ENCODE measurements at places on chromosomes 4 and X.

DNA sequence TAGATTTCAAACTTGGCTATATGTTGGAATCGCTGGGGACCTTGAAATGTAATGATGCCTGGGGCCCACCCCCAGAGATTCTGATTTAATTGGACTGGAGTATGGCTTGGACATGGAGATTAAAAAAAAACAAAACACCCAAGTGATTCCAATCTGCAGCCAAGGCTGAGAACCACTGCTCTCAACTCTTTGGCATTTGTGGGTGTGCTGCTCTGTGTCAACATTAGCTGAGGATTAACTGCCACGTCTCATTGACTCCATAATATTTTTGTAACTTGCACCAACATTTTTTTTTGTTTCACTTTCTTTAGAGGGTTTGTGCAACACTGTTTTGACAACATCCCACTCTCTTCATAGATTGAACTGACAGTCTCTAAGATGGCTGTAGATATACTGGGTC is 41.1 kb upstream of the PDK3 start:
- no peak for DNase-seq

DNA sequence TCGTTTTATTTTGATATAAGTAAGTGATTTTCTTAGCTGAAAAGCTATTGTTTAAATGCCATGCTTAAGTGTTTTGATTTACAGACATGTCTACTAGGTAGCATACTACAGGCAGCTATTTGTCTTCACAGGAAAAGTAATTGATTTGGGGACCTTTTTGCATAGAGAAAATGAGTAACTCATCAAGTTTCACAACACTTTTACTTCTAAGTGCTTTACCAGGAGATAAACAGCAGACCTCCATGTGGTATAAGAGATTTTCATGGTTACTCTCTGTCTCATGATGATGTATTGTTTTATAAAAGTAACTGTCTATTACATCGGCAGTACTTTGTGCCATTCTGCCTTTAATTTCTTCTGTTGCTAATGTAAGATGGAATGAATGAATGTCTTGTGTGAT is 28.7 kb downstream of the RBPJ start:
- DNase-seq = no peak

DNA sequence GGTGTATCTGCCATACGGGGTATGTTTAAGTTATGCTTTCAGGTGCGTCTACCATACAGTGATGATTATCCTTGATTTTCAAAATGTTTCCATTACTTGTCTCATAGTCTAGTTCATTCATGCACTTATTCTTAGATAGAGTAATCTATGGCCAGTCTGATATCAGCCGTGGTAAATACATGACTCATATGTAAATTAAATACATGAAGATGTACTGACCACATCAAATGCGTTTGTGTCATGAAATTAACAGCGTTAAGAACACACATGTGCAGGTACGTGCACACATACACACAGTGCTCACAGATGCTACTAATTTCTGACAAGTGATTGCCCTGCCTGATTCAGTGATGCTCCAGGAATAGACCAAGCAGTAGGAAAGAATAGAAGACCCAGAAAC is 75.2 kb upstream of the EXOC1L start:
- DNase-seq = no peak

- DNase-seq = no peak
Observed at GRCh38 chr4:33882246-33882990, 2361.9 kb downstream of the ARAP2 start.

- no peak for DNase-seq
Observed at GRCh38 chr4:40514497-40514951, 115.1 kb downstream of the RBM47 start.

DNA sequence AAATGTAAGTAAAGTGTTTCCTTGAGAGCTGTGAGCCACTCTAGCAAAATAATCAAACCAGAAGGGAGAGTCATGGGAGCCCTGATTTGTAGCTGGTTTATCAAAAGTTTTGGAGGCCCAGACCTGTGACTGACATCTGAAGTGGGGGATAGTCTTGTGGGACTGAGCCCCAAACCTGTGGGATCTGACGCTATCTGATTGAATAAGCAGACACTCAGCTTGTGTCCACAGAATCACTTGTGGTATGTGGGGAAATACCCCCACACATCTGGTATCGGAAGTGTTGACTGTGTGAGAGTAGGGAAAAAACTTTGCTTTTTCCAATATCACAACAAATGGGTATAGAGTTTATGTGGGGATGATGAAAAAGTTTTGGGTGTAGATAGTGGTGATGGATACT is 35.4 kb downstream of the FUNDC1 start:
- DNase-seq = no peak

GRCh38 chrX:110180928-110181310 is 137.0 kb downstream of the AMMECR1 start:
- no peak for DNase-seq

GRCh38 chr4:56931924-56932323 is 24.2 kb downstream of the REST start:
- no peak for DNase-seq

- DNase-seq = no peak
Observed at GRCh38 chr4:107197121-107197520, 161.0 kb upstream of the DKK2 start.

GRCh38 chr4:105050896-105051295 is 95.8 kb upstream of the TET2 start:
- no peak for DNase-seq

- DNase-seq = no peak
Observed at GRCh38 chr4:132076829-132077228, 1072.3 kb upstream of the PCDH10 start.

DNA sequence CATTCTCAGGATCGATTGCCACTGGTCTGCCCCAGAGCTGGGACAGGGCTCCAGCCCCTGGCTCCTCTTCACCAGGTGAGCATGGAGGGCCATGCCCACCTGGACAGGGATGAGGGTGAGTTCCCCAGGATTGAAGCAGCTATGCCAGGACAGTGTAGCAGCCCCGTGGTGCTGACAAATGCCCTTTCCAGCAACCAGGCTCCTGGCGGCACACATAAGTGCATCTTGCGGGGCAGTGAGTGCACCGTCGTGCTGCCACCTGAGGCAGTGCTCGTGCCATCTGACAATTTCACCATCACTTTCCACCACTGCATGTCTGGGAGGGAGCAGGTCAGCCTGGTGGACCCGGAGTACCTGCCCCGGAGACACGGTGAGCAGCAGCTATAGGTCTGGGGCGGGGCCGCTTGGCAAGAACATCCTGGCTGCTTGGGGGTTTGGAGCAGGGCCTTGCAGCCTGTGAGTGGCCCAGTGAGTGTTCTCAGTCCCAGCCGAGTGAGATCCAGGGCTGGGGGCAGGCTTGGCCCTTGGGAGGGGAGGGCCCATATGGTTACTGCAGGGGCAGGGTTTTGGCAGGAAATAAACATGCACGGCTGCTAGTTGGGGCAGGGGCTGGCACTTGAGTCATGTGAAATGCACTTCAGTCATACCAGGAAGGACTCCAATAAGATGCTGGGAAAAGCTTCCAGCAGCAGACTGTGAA is 6.1 kb downstream of the IL9R start:
- no peak for DNase-seq

DNA sequence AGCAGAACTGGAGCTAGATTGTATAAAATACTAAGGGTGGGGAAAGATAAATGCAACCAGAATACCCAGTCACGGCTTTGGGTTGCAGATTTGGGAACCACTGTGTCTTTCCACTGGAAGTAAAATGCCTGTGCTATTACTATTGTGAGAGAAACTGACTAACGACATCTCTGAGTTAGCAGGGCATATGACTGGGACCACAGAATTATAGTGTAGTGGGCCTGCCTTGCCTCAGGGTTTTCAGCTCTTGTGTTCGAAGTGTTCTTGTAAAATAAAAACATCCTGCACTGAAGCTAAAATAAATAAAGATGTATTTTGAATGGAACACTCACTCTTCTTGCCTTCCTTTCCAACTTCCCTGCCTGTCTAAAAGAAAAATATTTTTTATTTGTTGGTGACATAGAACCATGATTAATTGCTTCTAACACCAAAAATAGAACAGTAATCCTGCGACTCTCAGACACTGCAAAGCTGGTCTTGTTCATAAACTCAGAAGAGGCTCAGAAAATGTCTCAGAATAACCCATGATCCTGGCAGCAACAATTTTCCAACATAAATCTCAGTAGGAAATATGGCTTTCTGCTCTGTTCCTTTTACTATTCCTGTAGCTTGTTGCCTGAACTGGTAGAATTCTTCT is 104.2 kb downstream of the FAM47B start:
- no peak for DNase-seq

DNA sequence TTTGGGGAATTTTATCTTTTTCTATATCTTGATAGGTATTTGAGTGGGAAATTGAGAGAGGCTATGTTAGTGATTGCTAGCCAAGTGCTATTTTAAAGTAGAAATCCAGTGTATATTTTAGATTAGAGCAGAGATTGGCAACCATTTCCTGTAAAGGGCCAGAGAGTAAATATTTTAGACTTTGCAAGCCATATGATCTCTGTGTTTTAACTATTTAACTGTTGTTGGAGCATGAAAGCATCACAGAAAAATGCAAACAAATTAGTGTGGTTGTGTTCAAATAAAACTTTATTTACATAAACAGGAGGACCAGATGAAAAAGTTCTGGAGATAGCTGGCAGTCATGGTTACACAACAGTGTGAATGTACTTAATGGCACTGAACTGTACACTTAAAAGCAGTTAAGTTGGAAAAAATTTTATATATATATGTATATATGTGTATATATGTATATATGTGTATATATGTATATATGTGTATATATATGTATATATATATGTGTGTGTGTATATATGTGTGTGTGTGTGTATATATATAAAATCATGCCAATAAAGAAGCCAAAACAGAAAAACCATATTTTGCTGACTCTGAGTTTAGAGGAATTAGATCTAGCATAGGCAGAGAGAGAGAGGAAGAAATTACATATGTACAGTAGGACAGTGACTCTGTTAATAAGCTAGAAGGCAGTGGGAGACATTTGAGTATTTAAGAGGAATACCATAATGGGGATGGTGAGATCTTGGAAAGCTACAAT is 83.4 kb downstream of the TMEM164 start:
- no peak for DNase-seq

GRCh38 chr4:159495515-159496236 is 392.8 kb downstream of the RAPGEF2 start:
- no peak for DNase-seq

DNA sequence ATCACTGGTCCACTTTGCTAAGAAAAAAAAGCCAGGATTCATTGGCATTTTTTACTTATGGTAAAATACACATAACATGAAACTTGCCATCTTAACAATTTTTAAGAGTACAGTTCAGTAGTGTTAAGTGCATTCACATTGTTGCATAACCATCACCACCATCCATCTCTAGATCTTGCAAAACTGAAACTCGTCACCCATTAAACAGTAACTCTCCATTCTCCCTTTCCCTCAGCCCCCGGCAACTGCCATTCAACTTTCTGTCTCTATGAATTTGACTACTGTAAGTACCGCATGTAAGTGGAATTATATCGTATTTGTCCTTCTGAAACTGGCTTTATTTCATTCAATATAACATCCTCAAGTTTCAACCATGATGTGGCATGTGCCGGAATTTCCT is 56.3 kb upstream of the LNX1 start:
- no peak for DNase-seq

DNA sequence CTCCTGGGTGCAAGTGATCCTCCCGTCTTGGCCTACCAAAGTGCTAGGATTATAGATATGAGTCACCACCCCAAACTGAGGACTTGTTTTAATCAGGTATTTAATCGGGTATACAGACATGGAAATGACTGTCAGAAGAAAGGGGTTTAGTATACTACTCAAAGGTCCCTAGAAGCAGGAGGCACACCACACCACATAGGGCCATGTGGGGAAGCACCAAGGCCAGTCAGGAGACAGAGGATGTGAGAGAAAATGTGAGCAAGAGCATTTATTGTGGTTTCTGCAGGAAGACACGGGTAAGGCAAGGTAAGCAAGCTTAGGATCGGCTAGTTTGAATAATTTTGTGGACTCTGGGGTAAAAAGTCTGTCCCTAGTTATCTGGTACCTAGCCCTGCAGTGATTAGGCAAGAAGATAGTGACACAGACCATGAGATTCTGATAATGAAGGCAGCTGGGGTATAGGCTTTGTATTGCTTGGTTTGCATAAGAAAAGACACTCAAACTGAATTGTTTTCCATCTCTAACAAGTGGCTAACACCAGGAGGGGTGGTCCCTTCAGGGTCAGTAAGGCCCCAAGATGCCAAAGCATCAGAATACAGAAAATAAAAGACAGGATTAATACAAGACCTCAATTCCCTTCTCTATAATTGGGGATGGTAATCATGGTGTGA is 408.8 kb upstream of the F9 start:
- no peak for DNase-seq

DNA sequence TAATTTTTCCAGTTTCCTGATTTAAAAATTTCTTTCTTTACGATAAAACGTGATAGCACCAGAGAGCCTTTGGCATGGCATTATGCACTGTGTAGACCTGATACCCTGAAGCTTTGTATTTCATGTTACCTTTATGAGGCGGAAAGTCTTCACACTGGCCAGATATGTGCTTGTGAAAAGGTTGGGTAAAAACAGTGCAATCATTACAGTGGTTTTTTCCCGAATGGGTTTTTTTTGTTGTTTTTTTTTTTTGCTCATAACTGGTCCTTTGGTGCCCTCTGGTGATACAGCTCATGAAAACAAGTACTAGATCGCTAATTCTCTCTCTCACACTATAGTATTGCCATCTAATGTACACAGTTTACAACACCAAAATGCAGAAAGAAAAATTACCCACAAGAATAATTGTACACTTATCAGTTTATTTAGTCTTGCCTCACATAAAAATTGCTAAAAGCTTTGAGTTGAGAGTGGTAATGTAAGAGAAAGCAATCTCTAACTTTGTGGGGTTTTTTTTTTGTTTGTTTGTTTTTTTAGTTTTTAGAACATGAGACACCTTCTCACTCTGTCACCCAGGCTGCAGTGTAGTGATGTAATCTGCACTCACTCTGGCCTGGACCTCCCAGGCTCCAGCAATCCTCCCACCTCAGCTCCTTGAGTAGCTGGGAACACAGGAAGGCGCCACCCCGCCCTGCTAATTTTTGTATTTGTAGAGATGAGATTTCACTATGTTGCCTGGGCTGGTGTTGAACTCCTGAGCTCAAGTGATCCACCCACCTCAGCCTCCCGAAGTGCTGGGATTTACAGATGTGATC is 21.3 kb downstream of the SPCS3 start:
- no peak for DNase-seq

DNA sequence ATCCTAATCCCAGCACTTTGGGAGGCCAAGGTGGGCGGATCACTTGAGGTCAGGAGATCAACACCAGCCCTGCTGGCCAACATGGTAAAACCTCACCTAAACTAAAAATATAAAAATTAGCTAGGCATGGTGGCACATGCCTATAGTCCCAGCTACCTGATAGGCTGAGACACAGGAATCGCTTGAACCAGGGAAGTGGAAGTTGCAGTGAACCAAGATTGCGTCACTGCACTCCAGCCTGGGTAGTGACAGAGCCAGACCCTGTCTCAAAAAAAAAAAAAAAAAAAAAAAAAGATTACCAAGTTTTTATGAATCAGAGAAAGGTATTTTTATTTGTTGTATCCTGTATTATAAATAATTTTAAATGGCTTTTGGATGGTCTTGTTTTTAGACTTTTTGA is 15.1 kb downstream of the TRAPPC11 start:
- DNase-seq = no peak

- DNase-seq = no peak
Observed at GRCh38 chr4:113289766-113290165, 240.3 kb downstream of the ANK2 start.

GRCh38 chr4:168550064-168550766 is 53.4 kb downstream of the PALLD start:
- DNase-seq = no peak

- DNase-seq = no peak
Observed at GRCh38 chr4:88356771-88357170, 21.9 kb upstream of the HERC6 start.

Data from stimulated activated CD8-positive, alpha-beta memory T cell treated with anti-CD3 and anti-CD28 coated beads, Interleukin-4, amount 100 ng/mL, for 1 hour (primary cell).